ENCODE measurements at places on chromosomes 7 and 10.

DNA sequence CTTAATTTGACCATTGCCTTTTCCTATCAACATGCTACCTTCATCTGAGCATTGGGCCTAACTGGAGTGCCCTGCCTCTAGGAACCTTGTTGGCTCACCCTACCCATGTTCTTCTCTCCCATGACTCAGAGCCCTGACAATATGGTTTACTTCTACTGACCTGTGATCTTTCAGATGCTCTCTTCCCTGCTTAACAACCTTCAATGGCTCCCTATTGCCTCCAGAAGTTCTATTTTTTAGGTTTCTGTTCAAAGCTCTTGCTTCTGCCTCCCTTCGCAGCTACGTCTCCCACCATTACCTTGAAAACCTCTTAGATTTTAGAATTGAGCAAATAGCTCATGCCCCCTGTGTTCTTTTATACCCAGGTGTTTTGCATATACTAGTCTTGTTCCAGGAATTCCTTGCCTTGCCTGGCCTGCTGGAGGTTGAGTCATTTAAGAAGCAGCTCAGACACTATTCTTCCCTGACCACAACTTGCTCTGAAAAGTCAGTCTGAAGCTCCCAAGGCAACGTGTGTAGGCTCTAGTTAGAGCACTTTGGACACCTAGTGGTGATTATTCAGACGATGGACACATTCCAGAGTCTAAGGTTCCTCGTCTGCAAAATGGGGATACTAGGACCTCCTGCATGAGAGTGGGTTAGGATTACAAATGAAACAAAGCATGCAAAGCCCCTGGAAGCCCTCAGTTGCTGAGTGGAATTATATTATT lies 64.4 kb upstream of the EMX2 start:
- DNase-seq = no peak

DNA sequence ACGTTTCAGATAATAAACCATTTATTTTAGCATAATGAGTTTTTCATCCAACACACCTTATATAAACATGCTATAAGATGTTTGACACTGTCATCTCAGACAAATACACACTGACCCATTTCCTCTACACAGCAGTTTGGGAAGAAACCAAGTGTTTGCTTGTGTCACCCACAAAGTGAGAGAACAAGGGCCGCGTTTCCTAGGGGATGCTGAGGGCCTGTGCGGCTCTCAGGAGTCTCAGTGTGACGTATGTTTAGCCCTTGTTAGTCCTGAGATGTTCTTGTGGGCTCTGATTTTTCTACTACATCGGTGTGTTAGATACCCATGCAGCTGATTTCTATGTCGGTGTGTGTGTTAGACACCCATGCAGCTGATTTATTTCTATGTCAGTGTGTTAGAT lies 266.3 kb downstream of the DIP2C start:
- no peak for DNase-seq

- DNase-seq = no peak
These were observed 31.8 kb upstream of the BMPER start for GRCh38 chr7:33873518-33873917.

- no peak for DNase-seq
These were observed 69.3 kb downstream of the LRRC4 start for GRCh38 chr7:127961786-127962453.

GRCh38 chr10:51705774-51706173 lies 6.4 kb upstream of the CSTF2T start:
- no peak for DNase-seq

GRCh38 chr10:131546086-131546810 lies 234.7 kb upstream of the TCERG1L start:
- DNase-seq = no peak

DNA sequence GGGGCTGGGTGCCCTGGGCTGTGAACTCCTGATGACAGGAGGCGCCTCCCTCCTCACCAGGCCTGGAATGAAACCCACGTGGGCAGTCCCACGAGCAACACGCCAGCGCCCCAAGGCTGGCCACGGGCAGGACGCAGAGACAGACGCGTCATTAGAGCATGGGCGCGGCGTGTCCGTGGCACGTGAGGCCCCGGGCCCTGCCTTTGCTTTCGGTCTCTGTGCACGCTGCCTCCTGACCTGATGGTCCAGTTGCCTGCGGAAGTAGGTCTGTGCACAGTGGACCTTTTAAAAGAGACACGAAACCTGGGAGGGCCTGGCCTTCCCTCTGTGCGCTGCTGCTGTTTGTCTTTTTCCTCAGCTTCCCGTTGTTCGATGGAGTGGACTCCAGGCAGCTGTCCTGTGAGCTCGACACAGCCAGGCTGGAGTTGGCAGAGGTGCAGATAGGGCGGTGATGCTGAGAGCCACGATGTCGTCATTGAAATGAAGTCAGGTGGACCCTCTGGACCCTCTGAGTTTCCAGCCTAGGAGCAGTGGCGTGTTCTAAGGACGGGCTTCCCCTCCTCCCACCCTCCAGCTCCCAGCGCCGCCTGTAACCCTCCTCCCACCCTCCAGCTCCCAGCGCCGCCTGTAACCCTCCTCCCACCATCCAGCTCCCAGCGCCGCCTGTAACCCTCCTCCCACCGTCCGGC lies 40.1 kb upstream of the CFAP46 start:
- no peak for DNase-seq

DNA sequence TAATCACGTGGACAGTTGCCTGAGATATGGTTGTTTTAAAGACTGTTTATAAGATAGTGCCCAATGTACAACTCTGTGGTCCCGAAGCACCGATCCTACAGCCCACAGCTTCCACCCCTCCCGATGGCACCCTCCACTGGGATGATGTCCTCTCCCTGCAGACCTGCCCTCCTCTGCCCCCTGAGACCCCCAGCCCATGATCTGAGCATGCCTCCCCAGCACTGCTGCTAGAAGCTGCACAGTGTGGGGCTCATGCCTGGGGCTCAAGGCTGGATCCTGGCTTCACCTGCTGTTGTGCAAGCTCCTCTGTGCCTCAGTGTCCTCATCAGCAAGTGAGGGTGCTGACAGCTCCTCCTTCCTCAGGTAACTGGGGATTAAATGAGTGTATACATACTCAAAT lies 254.7 kb upstream of the MKI67 start:
- no peak for DNase-seq

DNA sequence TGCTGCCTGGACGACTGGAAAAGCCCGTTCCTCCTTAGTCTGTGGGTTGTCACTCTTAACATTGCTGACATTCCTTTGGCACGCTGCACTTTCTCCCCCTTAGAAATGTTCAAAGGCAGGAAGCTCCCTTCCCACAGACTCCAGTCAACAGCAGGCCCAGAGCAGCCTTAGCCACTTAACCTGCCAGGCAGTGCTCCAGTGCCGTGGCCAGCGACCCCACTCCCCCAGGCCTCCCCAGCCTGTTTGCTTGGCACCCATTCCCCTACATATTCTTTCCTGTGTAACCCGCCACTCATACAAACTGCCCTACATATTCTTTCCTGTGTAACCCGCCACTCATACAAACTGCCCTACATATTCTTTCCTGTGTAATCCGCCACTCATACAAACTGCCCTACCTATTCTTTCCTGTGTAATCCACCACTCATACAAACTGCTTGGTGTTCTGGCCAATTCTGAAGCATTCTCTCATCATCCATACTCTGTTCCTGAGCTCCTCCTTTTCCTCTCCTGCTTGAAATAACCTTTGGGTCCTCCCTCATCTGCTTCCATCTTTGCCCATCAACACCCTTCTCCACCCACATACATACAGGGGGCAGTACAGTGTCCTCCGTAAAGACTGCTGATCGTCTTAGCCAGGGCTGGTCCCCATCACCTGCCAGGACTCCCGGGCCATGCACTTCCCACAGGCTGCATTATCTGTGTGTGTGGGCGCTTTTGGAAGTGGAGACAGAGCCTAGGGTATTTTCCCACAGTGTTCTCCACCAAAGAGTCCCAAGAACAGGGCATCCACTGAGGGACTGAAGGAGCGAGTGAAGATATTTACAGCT lies 57.3 kb downstream of the ADARB2 start:
- no peak for DNase-seq

- DNase-seq = no peak
These were observed 94.7 kb downstream of the HDAC9 start for GRCh38 chr7:18590241-18590640.

- no peak for DNase-seq
These were observed 138.0 kb downstream of the FAM53B start for GRCh38 chr10:124605856-124606812.

- DNase-seq = no peak
These were observed 151.4 kb upstream of the FOXP2 start for GRCh38 chr7:114263219-114263618.

- DNase-seq = no peak
These were observed 8.6 kb downstream of the CTBP2 start for GRCh38 chr10:125151553-125152449.

GRCh38 chr7:145845345-145845744 lies 271.3 kb upstream of the CNTNAP2 start:
- DNase-seq = no peak

- no peak for DNase-seq
These were observed 356.1 kb downstream of the ELMO1 start for GRCh38 chr7:37092548-37092947.

- DNase-seq = peak; percentile 4
These were observed 28.5 kb downstream of the CHCHD3 start for GRCh38 chr7:133053321-133053891.

- no peak for DNase-seq
These were observed 63.9 kb upstream of the LOXL4 start for GRCh38 chr10:98331885-98332284.

GRCh38 chr7:42886129-42886528 lies 25.7 kb downstream of the C7orf25 start:
- no peak for DNase-seq

- DNase-seq = no peak
These were observed 24.1 kb upstream of the ABCC2 start for GRCh38 chr10:99758211-99758891.

DNA sequence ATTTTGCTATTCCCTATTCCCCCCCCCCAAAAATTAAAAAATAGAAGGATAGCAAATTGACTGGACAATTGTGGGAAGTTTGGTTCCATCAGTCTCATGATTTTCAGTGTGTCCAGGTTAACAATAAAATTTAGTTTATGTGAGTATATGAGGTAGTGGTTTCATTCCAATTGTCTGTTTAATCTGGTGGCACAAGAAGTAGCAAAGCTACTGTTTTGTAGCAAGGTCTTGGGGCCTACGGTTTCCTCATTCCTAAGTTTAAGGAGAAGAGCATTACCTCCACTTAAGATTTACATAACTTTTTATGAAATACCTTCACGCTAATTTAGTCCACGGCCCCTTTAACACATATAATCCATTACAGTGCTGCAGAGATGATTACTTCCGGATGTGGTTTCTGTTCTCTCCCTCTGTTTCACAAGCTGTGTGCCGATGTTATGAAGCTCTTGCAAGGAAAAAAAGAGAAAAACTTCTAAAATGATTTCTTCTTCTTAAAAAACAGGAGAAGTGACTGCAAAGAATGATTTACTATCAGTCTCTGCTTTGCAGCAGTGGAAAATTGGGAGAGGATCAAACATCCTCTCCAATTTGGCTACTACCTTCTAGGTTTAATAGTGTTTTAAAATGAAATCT lies 32.7 kb upstream of the NPVF start:
- no peak for DNase-seq

GRCh38 chr10:69312528-69312927 lies 34.2 kb downstream of the HK1 start:
- no peak for DNase-seq

DNA sequence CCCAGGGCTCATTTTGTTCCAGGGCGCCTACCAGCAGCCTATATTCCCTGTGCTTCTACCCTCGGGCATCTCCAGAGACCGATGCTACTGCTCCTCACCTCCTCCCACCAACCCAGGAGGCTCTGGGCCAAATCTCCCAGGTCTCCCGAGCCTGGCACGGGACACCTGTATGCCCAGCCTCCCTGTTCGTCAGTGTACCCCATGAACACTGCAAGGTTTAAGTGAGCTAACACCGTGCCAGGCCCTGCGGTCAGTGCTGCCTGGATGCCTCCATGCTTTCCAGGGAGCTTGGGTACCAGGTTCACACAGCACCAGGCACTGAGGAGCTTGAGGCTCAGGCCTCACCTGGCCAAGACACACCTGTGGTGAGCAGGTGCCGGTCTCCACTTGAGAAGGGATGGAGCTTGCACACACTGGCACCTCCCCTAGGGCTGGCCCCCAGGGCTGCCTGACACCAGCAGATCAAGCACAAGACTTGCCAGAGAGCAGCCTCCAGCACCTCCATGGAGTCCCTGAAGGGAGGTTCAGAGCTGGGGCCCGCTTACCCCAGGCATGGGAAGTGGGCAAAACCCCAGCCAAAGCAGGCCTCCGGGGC lies 80.3 kb downstream of the FAM53B start:
- DNase-seq = no peak

DNA sequence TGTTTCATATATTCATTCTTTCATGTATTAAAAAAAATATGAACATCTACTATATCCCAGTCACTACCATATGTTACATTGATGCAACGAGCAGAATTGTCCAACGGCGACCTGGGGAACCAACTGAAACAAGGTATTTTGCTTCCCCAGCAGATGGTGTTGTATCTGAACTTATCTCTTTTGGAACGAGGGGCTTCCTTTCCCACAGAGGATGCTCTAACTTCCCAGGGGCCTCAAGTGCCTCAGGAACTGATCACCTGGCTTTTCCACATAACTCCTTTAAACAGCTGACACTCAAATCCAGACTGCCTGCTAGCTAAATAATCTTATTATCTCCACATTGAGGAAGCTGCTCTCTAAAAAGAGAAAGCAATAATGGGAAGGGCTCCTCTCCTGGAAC lies 259.3 kb downstream of the HTR7 start:
- DNase-seq = no peak

DNA sequence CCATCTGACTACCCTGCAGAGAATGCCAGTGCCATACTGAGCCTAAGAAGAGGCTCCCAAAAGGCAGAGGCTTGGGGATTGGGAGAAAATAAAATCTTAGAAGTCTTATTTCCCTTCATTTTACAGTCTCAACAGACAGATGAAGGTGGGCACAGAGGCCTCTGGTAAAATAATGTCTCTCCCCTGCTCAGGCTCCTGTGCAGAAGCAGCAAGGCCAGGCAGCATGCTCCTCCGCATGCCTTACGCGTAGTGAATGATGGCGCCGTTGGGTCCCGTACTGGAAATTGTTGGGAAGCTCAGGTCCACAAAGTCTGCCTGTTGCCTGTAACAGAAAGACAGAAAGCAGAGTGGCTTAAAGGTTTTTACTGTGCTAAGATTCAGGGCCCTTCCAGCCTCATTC lies 45.8 kb downstream of the XPNPEP1 start:
- DNase-seq = no peak

DNA sequence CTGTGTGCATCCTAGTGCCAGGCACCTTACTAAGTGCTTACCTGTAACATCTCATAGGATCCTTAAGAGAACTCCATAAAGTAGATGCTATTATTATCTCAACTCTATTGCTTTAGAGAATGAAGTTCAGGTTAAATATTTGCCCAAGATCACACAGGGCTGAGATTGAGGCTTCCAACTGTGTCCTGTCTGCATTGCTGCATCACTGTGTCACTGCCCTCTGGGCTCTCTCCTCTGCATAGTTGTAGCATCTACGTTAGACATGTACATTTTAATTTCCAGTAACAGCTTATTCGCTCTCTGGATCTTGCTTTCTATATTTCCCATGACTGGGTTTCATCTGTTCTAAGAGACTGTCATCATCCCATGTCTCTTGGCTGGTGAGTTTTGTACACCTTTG lies 63.6 kb upstream of the FZD8 start:
- DNase-seq = no peak

All from caudate nucleus (tissue), 63 donors.